ENCODE measurements at places on chromosomes 7 and 10. TPM values are rescaled to one million over a fixed set of nuclear protein-coding genes. Genes with fewer than 3 reads are reported as not detected.

Gene CCZ1B
- total RNA-seq = 86.1 TPM

Gene NUTM2E
- 2.2 TPM for total RNA-seq

Gene SPDYE9
- 0.49 TPM for total RNA-seq

Gene NFKB2
- total RNA-seq = 1.5 TPM

Gene NPY
- total RNA-seq = 26.1 TPM

Gene TFAM
- 40.8 TPM for total RNA-seq

Gene ELFN1
- 5.4 TPM for total RNA-seq

Gene TAC1
- 8.4 TPM for total RNA-seq

Gene SEPTIN7
- total RNA-seq = 210 TPM

Gene WEE2
- 0.49 TPM for total RNA-seq

Gene TRIM74
- total RNA-seq = 0.25 TPM

Gene ASB4
- under 0.01 TPM for total RNA-seq

Gene NCF1
- not detected for total RNA-seq

Gene TMEM243
- 3.4 TPM for total RNA-seq

Gene C10orf67
- 0.25 TPM for total RNA-seq

Gene MCM10
- total RNA-seq = 2.0 TPM

Gene ABCB1
- total RNA-seq = 7.4 TPM

Gene DGKI
- 92.0 TPM for total RNA-seq

Gene SORBS1
- total RNA-seq = 101 TPM

Gene SFR1
- 7.6 TPM for total RNA-seq

Gene OR13A1
- not detected for total RNA-seq

Gene TMEM270
- total RNA-seq = not detected

Gene ADAM8
- 0.98 TPM for total RNA-seq

Gene FAM25A
- not detected for total RNA-seq

Gene NCAPG2
- total RNA-seq = 14.3 TPM

Gene TSPAN12
- 3.9 TPM for total RNA-seq

Gene CYP3A4
- not detected for total RNA-seq

Gene SPDYE8
- 0.25 TPM for total RNA-seq

Gene AQP1
- total RNA-seq = 1.5 TPM

Gene MRPL32
- 29.5 TPM for total RNA-seq

Gene HOXA4
- not detected for total RNA-seq

Gene SLC26A4
- 3.4 TPM for total RNA-seq

Gene ACBD7
- total RNA-seq = 11.8 TPM

Gene SPDYE2B
- not detected for total RNA-seq

Gene CUBN
- 3.0 TPM for total RNA-seq

Gene UBE3C
- 68.4 TPM for total RNA-seq

Gene TAS2R5
- total RNA-seq = 1.5 TPM

Gene SPDYE16
- 0.25 TPM for total RNA-seq

Gene MYO1G
- total RNA-seq = 0.25 TPM

Gene GGCT
- total RNA-seq = 20.2 TPM

Gene NOS3
- total RNA-seq = 1.2 TPM

Gene ZP3
- 0.49 TPM for total RNA-seq

Gene LEP
- total RNA-seq = not detected

Gene SFTPD
- total RNA-seq = 0.25 TPM
